Stimulated activated CD4-positive, alpha-beta T cell treated with anti-CD3 and anti-CD28 coated beads, Interleukin-12 subunit alpha, Interleukin-12 subunit beta, amount 100 ng/mL, for 4 hours (primary cell): ENCODE measurements at places on chromosomes 7 and 10.
A peak's percentile ranks its signal among the peaks of the same experiment; 100 is the strongest.

- DNase-seq = peak; percentile 41
Measured at GRCh38 chr10:97542169-97543024, 30.2 kb upstream of the ANKRD2 start.

- DNase-seq = no peak
Measured at GRCh38 chr7:82164813-82165212, 278.8 kb downstream of the CACNA2D1 start.

DNA sequence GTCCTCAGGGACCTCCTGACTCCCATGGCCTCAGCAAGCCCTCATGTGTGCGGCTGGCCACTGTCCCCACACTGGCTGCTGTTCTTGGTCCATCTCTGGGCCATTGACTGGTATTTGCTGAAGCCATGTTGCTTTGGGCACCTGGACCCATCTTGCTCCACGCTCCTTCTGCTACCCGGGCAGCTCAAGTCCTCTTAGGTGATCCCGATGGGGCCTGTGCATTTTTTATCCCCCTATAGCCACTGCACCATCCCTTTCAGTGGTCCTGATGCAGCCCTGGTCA is 16.7 kb downstream of the RAMP3 start:
- DNase-seq = no peak

DNA sequence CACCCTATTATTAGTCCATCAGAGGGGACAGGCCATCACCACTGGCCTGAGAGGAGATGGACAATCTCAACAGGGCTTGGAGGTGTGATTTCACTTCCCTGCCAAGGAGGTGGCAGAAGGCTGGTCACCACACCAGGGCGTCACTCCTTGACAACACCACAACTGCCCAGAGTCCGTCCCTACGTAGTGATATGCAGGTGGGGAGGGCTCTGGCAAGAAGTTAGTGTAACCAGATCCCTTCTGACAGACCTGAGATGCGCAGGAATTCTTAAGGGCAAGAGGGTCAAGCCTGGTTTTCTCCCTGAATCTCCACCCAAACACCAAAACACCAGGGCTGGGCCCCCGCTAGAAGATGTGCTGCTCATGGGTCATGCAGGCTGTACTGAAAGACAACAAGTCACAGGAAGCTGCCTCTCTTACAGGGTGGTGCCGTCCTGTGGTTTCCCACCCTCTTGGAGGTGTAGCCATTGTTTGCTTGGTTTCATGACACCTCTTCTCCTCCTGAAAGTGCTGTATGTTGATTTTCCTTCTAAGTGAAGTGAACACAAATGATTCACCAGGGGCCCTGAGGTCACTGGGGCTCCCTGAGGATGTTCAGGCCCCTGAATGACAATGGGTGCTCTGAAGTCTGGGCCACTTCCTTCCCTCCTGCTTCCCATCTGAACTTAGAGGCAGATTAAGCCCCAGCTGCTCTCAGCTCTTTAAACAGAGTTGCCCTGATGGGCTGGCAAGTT is 27.1 kb downstream of the ATXN7L1 start:
- peak; percentile 31 for DNase-seq

GRCh38 chr10:121260377-121260776 is 337.9 kb downstream of the FGFR2 start:
- DNase-seq = no peak

DNA sequence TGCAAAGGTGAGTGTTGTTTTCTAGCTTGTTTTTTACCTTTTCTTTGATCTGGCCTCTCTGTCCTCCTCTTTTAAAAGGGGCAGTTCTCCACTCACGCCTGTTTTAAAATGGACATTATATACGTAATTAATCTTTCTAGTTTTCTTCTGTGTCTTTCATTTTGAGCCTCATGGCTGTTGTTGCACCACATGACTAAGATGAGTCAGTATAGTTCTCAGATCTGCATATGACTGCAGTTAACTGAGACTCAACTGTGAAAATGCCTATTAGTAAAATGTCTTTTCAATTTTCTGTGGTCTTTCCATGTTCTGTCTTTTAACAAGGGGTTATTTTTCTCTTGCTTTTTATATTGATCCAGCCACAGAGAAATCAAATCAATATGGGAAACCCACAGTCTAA is 296.1 kb downstream of the CDK14 start:
- DNase-seq = no peak

DNA sequence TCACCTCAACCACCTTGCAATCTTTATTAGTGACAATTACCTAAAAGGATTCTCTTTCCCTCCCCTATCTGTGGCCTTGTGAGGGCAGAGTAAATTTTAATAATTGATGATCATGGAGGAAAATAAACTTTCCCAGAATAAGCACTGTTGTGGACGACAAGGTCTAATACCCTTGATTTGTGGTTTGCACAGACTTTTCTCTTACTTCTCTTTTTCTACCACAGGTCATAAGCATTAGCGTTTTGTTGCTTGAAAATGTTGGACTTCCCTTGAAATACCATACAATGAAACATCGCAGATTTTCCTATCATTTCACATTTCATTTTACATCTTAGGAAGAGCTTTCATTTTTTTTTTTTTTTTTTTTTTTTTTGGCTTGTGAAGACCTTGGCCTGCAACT is 188.1 kb upstream of the TMEM72 start:
- no peak for DNase-seq

DNA sequence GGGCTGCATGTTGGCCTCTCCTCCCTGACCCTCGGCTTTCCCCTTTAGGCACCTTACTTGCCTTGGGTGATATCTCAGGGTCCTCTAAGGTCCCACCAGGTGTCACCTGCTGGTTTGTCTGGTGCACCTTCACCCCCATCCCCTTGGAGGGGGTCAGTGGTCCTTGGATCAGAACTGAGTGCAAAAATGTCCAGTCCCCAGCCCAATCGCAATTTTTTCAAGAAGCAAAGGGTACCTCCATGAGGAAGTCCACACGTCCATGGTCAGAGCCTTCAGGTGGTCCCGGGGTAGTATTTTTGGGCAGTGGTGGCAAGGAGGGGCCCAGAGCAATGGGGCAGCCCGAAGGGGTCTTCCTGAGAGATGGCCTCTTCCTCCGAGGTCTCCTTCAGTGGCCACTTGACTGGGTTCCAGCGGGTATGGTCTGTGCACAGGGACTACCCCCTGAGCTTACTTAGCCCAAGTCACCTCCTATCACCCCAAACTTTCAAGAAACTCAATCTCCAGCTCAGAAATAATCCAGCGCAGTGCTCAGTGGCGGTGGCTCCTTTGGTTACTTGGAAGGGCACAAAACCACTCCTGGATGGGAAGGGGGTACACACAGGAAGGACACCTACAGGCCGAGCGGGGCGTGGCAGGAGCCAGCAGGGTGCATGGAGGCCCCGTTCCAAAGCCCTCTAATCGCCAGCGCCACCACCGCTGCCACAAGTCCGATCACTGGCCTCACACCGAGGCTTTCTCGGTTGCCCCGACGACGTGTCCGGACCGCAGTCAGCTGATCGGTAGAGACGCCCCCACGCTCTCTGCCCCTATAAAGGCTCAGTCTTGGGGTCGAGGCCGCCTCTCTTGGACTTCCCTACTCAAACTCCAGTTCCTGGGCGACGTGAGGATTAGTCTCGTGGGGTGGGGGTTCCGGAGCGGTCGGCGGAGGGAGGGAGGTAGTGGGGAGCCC is 4.5 kb downstream of the SAP25 start:
- DNase-seq = peak; percentile 41

- DNase-seq = no peak
Measured at GRCh38 chr10:4069491-4069890, 284.5 kb upstream of the KLF6 start.

GRCh38 chr10:76337641-76338040 is 906.2 kb downstream of the LRMDA start:
- DNase-seq = no peak

DNA sequence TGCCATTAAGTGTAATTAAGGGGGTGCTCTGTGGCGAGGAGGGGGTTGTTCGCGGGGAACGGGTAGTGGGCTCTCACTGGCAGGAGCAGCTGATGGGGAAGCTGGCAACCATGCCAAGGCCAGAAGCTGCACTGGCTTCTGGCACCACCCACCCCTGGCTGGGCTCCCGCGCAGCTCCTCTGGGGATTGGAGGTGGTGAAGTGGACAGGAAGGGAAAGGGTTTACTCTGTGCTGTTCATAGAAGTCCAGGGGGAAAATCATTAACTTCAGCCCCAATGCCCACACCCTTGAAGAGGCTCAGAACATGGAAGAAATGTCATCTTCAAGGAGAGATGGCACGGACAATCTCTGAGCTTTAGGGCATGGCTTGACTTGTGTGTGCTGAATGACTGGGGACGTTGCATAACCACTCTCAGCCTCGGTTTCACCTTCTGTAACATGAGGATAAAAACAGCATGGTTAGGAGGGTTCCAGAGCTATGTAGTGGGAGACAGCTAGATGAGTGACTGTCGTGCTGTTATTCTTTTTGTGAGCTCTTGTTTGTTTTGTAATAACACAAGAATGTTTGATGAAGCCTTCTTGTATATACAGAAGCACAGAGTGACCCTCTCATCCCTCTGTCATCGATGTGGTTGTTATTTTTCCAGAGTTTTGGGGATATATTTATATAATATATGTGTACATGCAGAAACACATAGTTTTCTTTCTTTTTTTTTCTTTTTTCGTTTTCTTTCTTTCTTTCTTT is 29.9 kb downstream of the KAZALD1 start:
- no peak for DNase-seq

GRCh38 chr7:100965723-100966541 is 3.4 kb upstream of the MUC12 start:
- DNase-seq = peak; percentile 72

GRCh38 chr7:83520726-83521125 is 128.2 kb downstream of the SEMA3E start:
- no peak for DNase-seq

DNA sequence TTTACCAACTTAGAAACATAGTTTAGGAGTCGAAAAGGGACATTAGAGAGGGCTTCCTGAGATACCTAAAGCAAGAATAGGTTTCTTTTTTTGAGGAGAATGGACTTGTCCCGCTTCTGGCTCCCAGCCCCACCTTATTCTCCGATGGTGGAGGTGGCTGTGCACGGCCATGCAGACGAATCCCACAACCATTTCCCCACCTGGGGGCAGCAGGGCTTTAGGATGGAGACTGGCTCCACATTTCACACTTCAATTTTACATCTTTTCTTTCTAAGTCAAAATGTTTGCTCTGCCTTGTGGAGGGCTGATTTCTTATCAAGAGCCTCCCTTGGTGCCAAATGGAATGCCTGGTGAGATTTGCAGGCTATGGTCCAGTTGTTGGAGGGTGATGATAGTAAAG is 118.5 kb downstream of the GLRX3 start:
- no peak for DNase-seq

DNA sequence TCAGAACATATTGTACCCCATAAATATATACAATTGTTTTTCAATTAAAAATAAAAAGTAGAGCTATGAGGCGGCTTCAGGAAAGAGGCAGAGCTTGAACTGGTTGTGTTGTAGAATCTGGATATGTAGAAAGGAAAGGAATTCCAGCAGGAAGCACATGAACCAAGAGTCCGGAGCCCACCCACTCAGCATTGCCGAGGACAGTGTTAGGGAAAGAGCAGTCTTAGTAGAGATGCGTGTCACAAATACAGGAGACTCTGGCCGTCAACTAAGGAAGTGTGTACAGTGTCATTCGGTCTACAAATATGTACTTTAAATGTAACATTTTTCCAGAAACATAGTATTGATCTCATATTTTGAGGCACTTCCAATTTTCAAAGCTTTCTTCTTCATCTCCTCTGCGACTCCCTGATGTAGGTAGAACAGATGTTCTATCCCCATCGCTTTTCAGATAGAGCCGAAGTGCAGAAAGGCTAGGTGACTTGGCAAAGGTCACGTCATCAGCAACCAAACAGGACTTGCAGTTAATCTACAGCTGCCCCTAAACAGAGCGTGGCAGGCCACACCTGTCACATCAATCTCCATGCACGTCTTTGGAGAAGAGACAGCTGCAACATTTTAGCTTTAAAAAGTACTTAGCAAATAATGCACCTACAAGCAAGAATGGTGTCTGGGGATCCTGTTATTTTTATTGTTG is 25.3 kb upstream of the GJD4 start:
- DNase-seq = no peak

DNA sequence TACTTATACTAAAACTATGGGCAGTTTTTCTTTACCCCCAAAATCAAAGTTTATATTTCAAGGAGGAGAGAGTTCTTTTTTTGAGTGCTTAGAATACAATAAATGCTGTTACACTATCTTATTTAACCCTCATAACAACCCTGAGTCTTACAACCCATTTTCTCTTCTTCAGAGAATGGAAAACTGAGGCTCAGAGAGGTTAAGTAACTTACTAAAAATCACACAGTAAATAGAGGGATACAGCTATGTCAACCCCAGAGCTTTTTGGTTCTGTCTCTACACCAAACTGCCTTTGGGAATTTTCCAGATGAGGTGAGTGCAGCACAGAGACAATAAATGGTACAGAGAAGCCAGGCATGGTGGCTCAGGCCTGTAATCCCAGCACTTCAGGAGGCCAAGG is 25.6 kb upstream of the PIK3AP1 start:
- DNase-seq = no peak

DNA sequence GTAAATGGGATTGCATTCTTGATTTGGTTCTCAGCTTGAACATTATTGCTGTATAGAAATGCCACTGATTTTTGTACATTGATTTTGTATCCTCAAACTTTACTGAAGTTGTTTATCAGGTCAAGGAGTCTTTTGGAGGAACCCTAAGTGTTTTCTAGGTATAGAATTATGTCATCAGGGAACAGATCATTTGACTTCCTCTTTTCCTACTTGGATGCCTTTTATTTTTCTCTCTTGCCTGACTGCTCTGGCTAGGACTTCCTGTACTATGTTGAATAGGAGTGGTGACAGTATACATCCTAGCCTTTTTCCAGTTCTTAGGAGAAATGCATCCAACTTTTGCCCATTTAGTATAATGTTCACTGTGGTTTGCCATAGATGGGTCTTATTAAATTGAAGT is 48.8 kb downstream of the ANXA8 start:
- no peak for DNase-seq

DNA sequence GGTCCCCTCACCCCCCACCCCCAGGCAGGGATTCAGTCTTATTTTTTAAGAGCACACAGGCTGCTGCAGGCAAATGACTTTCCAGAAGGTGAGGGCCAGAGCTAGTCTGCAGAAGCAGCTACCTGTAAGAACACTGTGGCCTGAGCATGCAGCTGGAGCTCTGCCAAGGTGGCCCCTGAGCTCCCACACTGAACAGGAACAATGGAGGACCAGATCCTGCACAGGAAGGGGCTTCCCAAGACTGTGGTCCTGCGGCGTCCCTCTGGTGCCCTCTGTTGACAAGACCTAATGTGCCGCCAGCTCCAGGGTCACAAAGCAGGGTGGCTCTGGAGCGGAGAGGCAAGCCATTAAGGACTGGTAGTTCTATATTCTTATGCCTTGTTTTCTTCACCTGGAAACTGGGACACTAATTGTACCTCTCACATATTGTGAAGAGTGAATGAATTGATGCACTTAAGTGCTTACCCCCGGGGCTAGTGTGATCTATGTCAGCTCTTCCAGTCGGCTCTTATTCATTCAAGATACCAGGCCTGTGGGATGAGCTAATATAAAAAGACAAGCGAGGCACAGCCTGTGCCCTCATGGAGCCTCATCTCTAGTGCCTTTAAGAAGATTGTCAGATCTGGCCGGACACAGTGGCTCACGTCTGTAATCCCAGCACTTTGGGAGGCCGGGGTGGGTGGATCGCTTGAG is 8.0 kb upstream of the BEND7 start:
- peak; percentile 11 for DNase-seq

- no peak for DNase-seq
Measured at GRCh38 chr7:145534301-145534700, 582.3 kb upstream of the CNTNAP2 start.

- DNase-seq = no peak
Measured at GRCh38 chr7:29898301-29898700, 91.3 kb downstream of the SCRN1 start.

- no peak for DNase-seq
Measured at GRCh38 chr10:129028451-129028850, 438.6 kb upstream of the MGMT start.

GRCh38 chr7:139297795-139298194 is 43.3 kb upstream of the FMC1 start:
- no peak for DNase-seq
